ENCODE measurements at places on chromosomes 7 and 10. TPM values are rescaled to one million over a fixed set of nuclear protein-coding genes. Genes with fewer than 3 reads are reported as not detected.

DNA sequence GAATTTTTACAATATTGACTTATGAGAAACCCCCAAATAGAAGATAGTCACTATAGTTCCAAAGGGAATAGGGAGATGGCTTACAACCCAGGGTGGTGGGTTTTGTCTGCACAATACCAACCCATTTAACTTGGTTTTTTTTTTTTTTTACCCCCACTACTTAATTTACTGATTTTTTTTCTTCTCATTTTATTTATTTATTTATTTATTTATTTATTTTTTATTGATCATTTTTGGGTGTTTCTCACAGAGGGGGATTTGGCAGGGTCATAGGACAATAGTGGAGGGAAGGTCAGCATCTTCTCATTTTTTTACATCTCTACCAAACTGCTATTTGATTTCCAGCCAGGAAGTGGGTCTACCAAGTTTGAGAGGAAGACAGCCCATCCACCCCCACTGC is 77.9 kb downstream of the FAM204A start:
- DNase-seq: no peak

GRCh38 chr7:25894002-25894901 is 257.7 kb upstream of the NFE2L3 start:
- DNase-seq: peak; percentile 66

- DNase-seq: peak; percentile 52
These were observed 300 bp downstream of the ARHGAP21 start for GRCh38 chr10:24723386-24723787.

GRCh38 chr7:150314639-150315239 is 8.4 kb upstream of the LRRC61 start:
- DNase-seq: no peak

- no peak for DNase-seq
These were observed 117.3 kb downstream of the HIPK2 start for GRCh38 chr7:139660317-139661042.

DNA sequence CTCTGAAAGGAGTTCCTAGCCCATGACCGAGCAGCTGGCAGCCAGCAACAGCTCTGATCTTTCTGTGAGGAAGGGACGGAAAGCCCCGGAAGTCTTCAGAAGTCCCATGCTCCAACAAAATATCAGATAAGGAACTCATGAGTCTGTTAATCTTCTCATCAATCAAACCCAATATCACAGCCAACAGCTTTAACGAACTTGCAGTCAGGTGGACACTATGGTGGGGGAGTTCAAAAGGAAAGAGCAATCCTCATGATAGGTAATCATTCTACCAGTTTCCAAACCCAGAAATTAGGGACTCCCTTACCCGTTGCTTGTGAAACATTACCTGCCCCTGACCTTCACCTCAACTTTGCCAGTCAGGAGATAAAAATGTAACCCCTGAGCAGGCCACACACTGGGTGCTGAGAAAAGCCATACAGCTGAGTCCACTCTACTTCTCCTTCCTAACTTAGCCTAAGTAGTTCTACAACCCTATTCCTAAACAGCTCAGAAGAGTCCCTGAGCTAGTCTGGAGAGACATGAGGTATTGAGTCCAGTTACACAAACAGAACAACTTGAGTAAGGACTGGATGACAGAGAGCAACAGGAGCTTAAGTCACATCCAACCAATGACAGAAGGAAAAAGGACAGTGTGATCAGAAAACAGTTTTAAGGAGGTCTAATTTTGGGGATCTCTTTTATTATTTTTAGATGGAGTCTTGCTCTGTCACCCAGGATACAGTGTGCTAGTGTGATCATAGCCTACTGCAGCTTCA is 2.2 kb downstream of the NDST2 start:
- peak; percentile 59 for DNase-seq

- DNase-seq: no peak
These were observed 44.3 kb downstream of the INSYN2A start for GRCh38 chr10:127151981-127152699.

- DNase-seq: no peak
These were observed 166.7 kb upstream of the INHBA start for GRCh38 chr7:41869596-41869995.

DNA sequence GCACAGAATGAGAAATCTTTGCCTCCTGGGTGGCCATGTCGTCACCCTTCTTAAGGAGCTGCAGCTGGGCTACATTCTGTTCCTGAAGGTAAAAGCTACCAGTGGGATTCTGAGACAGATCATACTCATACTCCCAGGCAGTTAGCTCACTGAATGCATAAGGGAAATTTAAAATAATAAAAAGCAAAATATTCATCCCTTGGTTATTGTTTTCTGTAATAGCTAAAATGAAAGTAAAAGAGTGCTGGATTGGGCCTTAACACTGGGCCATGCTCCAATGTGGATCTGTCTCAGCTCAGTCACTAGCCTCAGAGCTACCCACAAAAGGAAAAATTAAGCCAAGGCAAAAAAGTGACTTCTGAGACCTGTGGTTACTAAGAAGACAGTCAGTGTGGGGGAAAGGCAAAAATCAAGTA is 8.9 kb upstream of the DYNC2I1 start:
- DNase-seq: no peak

GRCh38 chr10:125174360-125174759 is 14.0 kb upstream of the CTBP2 start:
- no peak for DNase-seq

GRCh38 chr10:9869606-9870176 is 1148.0 kb upstream of the CELF2 start:
- no peak for DNase-seq

DNA sequence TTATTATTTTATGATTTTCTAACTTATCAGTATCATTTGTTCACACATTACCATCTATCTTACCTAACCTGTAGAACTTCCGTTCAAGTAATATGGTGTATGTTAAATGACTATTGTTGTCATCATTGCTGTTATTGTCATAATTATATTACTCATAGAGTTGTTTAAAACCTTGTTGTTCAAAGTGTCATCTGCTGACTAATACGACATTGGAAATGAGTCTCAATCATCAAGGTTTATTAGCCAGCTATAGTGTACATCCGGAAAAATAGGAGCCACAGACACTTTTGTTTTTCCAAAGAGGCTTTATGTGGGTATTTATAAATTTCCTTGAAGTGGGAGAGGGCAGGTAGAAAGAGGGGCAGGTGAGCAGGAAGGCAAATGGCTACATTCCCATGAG is 386.9 kb upstream of the LRRTM3 start:
- no peak for DNase-seq

- DNase-seq: no peak
These were observed 80.6 kb downstream of the ARHGAP21 start for GRCh38 chr10:24642921-24643678.

The APBB1IP gene
- total RNA-seq: 13.8 TPM

The IDE gene
- total RNA-seq: 36.3 TPM

The COL26A1 gene
- 6.6 TPM for total RNA-seq

The PSTK gene
- 6.2 TPM for total RNA-seq

Data from adrenal gland (tissue), 19 donors.